AG08395 (cell line): ENCODE measurements at places on chromosomes 13 and 19.

- peak; percentile 26 for DNase-seq
Measured at GRCh38 chr19:41939861-41940730, 11.8 kb upstream of the ERFL start.

DNA sequence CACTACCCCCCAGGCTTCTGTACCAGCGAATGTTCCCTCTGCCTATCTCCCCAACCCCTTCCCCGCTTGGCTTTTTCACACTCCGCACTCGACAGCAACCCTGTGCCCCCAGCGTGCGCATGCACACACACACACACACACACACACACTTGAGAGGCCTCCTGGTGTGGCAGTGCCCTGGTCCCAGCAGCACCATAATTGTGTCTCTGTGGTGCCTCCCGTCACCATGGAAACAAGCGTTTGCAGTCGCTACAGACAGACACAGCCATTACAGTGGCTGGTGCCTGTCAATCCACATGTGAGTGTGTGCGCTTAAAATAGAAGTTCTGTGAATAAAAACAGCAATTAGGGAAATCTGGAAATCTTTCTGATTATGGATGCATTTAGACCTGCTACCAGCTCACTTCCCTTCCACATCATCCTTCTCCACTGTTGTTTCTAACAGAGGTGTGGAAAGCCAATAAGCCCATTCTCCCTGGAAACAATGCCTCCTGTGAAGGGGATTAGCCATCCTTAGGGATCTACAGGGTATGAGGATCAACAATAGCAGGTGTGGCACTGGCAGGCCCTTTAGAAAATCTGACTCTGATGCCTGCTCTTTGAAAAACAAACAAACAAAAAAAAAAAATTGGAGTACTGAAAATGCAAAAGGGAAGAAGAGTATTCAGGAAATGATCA, 146.3 kb downstream of the DCLK1 start:
- no peak for DNase-seq

GRCh38 chr13:19345158-19345557, 163.5 kb upstream of the TUBA3C start:
- DNase-seq: no peak

- DNase-seq: no peak
Measured at GRCh38 chr13:82758044-82758443, 1124.2 kb downstream of the SLITRK1 start.

DNA sequence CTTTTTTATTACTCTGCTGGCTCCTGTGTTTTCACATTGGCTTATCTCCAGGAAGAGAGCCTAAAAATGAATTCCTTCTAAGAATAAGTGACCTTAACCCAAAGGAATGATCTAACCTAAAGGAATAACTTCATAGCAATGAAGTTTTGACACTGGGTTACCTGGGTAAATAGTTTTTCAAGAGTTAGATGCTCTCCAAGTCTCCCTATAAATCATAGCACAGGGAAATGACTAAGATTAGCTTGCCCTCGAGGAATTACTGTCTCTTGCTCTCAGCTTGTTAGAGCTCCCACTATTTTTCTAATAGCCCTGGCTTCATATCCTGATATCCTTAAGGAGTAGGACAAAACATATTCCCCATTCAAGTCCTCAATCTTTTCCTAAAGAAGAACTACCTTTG, 66.3 kb downstream of the SPRY2 start:
- DNase-seq: no peak

GRCh38 chr19:6736169-6736916, 1.0 kb downstream of the GPR108 start:
- peak; percentile 89 for DNase-seq

- peak; percentile 77 for DNase-seq
Measured at GRCh38 chr19:48489608-48490216, 20.5 kb downstream of the CYTH2 start.

DNA sequence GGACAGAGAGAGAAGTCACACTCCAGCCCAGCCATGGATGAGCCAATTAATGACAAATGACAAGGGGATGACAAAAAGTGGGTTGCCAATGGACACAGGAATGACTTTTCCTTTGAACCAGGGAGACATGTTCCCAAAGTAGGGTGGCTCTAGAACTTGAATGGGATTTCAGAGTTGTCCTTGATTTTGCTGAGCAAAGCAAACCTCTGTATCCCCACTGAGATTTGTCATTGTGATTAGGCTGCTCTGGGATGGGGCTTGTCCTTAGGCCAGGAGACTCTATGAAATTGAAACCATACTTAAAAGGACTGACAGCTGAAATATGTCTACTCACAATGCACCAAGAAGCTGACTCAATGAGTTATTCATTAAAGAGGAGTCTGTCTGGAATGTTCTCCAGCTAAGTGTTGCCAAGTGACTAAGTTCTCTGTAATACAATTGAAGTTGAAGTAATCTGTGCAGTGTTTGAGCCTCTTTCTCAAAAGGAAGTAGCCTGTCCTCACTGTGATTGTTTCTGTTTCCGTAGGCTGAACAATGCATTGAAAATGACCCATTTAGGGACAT, 69.0 kb upstream of the PCDH9 start:
- peak; percentile 73 for DNase-seq

DNA sequence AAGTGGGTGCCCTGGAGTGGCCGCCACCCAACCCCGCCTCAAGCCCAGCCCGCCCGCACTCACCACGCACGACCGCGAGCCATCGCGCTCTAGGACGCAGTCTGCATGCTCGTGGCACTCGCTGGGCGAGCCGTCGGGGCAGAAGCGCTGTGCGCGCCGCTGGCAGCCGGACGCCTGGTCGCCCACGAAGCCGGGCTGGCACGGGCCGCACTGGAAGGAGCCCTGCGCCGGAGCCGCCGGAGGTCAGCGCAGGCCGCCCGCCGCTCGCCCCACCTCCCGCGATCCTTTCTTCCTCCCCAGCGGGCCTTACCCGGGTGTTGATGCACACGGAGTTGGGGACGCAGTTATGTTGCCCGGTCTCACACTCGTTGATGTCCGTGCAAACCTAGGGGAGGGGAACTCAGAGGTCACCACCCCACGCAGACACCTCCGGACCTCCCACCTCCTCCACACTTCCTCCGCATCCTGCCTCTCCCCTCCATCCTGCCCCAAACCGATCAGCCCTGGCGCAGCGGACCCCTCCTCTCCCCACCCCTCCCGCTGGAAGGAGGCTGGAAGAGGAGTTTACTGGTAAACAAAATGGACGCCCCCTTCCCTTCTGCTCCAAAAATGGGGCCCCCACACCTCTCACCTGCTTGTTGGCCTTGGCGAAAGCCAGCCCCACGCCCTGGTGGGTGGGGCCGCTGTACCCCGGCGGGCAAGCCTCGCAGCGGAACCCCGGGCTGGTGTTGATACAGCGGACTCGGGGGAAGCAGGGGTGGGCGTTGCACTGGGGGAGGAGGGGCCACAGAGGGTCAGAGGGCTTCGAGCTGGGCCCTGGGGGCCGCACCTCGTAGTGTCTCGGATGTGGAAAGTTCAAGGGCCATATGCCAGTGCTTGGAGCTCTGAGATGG, 2.3 kb downstream of the COMP start:
- no peak for DNase-seq

GRCh38 chr19:14363183-14364097, 17.8 kb upstream of the ADGRE5 start:
- DNase-seq: peak; percentile 48

GRCh38 chr19:29834991-29835846, 23.4 kb downstream of the CCNE1 start:
- no peak for DNase-seq

DNA sequence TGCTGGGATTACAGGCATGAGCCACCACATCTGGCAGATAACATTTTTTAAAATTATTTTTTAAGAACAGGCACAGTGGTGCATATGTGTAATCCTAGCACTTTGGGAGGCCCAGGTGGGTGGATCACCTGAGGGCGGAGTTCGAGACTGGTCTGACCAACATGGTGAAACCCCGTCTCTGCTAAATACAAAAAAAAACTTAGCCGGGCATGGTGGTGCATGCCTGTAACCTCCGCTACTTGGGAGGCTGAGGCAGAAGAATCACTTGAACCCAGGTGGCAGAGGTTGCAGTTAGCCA, 631 bp upstream of the PALM3 start:
- no peak for DNase-seq

GRCh38 chr13:89550938-89551337, 1796.5 kb upstream of the MIR17HG start:
- no peak for DNase-seq

- DNase-seq: no peak
Measured at GRCh38 chr19:1289686-1290025, 4.0 kb downstream of the EFNA2 start.

GRCh38 chr13:112792511-112792910, 102.7 kb downstream of the ATP11A start:
- DNase-seq: no peak

GRCh38 chr19:41311613-41312012, 1.6 kb downstream of the CCDC97 start:
- no peak for DNase-seq

- no peak for DNase-seq
Measured at GRCh38 chr13:45064889-45065288, 55.4 kb upstream of the GTF2F2 start.
